ENCODE measurements at places on chromosomes 3 and 15. TPM values are rescaled to one million over a fixed set of nuclear protein-coding genes. Genes with fewer than 3 reads are reported as not detected.

LAMB2 gene
- polyA plus RNA-seq = 0.67 TPM

CDHR4 gene
- polyA plus RNA-seq = 0.18 TPM

CHL1 gene
- polyA plus RNA-seq = 5.4 TPM

RFC4 gene
- 20.5 TPM for polyA plus RNA-seq
